ENCODE measurements at places on chromosomes 6 and 20.

DNA sequence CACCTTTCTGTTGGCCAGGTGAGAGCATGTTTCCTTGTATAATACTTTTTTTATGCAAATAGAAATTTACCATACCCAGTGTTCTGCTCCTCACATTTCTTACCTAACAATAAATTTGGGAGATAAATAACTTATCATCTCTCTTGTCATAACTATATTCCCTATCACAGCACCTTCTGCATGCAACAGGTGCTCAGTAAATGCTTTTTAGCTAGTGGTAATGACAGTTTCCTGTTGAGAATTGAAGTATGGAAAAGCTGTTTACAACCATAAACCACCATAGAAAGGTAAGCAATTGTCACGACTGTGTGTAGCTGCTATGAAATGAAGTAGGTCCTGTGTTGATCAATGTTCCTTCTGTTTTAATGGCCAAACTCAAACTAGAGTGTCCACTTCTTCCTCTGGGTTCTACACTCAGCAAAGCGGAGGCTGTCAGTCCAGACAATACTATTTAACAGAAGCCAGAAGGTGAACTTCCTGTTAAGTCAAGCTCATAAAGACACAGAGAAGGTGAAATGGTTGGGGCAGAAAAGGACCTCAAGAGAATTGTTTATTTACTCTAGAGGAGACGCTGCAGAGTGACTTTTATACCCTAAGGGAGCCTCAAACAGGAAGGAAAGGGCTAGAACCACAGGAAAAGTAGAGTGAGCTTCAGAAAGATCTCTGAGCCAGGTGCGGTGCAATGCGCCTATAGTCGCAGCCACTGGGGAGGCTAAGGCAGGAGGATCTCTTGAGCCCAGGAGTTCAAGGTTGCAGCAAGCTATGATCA lies 84.0 kb upstream of the SLC22A16 start:
- DNase-seq, result no peak

DNA sequence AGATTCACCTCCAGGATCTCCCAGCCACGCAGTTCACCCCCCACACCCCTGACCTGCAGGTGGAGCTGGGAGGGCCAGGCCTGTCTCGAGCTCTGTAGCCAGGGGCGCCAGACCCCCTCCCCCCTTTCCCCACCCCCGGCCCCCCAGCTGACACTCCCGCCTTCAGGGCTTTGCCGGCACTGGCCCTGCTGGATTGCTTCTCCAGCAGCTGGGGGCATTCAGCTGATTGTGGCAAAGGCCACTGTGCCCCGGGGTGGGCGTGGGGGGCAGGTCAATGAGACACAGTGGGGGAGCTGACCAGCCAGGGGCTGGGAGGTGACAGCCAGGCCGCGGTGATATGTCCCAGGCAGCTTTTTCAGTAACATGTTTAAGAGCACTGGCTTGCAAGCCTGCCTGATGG lies 22.2 kb downstream of the ZBP1 start:
- DNase-seq, result no peak

- no peak for DNase-seq
Measured at GRCh38 chr6:52650941-52651340, 20.0 kb upstream of the TMEM14A start.

- no peak for DNase-seq
Measured at GRCh38 chr6:127435626-127436220, 23.5 kb downstream of the KIAA0408 start.

- no peak for DNase-seq
Measured at GRCh38 chr6:56238352-56238751, 9.0 kb downstream of the COL21A1 start.

DNA sequence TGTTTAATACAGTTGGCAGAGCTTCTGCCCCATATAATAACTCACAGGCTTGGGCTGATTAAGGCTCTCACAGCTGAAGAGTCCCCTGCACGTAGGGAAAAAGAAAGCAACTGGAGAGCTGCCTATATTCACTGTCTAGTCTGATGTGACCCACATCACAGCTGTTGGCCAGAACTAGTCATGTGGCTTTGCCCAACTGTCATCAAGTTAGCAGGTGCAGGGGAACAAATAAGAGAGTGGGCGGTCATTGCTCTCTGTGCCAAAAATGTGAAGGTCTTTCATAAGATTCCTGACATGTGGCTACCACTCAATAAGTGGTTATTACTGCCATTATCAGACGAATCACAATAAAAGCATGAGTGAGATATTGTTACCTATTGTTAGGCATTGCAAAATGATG lies 665.2 kb downstream of the DOK5 start:
- no peak for DNase-seq

DNA sequence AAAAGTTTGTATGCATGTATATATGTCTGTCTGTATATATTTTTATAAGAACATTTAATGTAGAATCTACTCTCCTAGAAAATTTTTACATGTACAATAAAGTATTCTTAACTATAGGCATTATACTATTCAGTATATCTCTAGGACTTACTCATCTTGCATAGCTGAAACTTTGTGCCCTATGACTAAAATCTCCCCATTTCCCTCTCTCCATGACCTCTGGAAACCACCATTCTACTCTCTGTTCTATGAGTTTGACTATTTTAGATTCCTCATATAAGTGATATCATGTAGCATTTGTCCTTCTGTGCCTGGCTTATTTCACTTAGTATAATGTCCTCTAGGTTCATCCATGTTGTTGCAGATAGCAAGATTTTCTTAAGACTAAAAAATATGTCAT lies 205.1 kb upstream of the SMLR1 start:
- DNase-seq, result no peak

Data from NCI-H1092 (cell line).